ENCODE measurements at places on chromosomes 1 and 21.

GRCh38 chr1:3307359-3307758, 147.1 kb upstream of the ARHGEF16 start:
- no peak for DNase-seq

DNA sequence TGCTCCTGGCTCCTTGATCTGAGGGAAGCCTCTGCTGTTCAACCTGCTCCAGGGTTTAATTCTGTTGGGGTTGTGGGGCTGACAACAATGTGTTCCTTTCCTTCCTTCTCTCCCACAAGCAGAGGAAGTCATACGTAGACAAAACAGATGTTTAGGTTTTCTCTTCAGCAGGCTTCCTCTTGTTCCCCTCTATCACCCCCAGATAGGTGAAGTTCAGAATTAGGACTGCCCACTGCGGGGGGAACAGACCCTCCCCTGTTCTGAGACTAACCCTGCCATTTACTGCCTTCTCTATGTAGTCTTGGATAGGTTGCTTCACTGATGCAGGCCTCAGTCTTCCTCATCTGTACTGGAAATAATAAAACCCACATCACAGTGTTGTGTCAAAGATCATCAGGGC, 30.0 kb upstream of the NRDC start:
- no peak for DNase-seq

DNA sequence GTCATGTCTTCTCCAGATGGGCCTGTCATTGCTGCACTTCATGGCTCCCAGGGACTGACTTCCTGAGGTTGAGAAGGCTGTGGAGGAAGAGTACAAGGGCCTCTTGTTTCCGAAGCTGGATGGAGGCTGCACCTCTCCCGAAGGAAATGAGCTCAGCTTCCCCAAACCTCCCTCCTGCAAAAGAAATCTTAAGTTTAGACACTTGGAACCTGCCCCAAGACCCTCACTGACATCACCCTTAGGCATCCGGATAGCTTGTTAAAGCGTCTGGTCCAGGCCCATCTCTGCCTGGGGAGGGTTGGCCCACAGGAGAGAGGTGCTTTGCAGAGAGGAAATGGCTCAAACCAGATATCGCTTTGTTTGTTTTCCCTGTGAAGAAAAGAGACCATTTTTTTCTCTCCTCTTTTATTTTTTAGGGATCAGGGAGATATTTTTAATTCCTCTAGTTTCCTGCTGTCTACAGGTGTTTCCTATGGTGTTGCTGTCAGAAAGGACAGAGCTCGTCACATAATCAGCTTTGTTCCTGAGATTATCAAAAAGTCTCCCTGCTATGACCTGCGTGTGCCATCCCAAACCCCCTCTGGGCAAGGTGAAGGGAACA, 25.0 kb downstream of the RCSD1 start:
- no peak for DNase-seq

DNA sequence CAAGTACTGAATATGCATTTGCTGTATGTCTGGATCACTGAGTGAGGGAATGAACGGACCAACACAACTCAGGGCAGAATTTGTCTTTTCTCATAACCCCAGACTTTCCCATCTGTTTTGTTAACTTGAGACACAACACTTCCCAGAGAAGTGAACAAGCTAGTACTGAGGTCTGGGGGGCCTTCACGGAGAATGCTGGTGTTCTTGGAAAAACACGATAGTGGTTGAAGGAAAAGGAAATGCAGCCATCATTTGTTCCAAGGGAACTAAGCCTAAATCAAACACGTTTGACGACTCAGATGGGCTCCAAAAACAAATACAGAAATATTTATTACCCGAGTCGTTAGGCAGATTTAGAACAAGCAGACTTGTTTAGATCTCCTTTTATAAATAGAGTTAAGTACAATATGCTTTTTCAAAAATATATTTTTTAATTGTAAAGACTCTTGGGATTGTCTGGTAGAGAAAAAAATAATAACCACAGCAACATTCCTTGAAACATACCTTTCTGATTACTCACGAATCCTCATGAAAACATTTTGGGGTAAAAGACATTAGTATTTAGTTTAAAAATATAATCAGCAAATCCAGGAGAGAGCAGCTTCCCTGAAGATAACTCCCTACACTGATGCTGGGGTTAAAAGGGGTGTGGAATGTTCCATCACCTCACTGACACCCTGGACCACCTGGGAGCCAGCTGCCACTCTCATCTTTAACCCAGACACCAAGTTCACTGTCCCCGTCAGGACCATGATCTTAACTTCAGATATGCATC, 427.7 kb upstream of the RUNX1 start:
- no peak for DNase-seq

DNA sequence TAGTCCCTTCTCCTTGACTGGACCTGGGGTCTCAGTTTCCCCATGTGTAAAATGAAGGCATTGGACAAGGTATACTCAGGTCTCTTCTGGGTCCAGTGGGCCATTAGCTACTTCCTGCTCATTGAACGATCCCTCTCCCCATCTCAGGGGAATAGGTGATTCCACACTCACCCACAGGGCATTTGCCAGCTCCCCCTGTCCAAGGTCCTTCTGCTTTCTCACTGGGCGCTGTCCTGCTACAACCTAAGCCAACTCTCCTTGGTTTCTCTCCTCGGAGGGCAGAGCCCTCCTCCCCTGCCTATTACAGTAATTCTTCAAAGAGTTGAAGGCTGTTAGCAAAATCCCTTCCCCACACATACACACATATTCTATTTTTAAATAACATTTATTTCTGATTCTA, 16.6 kb downstream of the DISP3 start:
- DNase-seq, result no peak

DNA sequence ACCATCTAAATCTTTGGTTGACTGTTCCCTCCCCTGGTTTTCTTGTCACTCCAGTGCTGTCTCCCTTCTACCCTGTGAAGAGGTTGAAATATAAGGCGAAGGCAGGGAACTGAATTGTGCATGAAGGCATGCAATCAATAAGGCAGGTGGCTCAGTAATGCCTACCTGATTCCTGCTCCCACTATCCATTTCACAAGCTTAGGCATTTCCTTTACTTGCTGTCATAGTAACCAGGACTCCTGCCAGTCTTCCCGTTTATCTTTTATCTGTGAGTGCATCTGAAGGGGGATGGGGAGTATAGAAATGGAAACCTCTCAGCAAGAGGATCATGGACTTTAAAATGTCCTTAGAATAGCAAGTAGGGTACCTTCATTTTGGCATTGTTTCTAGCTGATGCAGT, 40.5 kb downstream of the MRPS6 start:
- DNase-seq, result no peak

DNA sequence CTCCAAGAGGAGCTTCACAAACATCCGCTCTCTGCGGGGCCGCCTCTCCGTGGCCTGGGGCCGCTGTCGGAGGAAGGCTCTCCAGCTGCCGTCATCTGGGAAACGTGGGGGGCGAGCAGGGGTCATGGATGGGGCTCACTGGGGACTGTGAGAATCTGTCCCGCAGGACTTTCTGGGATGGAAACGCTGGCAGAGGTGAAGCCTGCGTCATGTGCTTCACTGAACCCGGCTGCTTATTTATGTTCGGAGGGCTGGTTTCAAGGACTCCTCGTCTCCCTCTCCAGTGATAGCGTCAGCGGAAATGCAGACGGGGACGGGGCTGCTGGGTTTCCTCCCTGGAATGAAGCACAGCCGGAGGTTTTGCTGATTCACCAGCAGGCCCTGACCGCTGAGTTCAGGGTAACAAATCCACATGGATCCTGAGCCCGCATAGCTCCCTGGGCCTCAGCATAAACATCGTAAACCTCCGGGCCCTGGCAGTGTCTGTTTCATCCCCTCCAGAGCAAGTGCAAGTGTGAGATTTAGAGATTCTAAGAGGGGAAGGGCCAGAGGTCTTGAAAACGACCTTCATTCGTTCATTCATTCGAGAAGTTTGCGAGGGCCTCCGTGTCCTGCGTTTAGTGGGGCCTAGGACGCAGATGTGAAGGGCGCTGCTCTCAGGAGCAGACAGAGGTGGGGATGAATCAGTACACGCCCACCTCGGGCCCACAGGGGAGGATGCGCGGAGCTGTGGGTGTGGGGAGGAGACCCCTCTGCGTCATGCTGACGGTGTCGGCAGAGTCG, 7.0 kb upstream of the POFUT2 start:
- DNase-seq, result no peak

GRCh38 chr1:174534789-174535188, 87.0 kb downstream of the GPR52 start:
- no peak for DNase-seq

GRCh38 chr1:90709535-90709934, 7.6 kb downstream of the BARHL2 start:
- no peak for DNase-seq

DNA sequence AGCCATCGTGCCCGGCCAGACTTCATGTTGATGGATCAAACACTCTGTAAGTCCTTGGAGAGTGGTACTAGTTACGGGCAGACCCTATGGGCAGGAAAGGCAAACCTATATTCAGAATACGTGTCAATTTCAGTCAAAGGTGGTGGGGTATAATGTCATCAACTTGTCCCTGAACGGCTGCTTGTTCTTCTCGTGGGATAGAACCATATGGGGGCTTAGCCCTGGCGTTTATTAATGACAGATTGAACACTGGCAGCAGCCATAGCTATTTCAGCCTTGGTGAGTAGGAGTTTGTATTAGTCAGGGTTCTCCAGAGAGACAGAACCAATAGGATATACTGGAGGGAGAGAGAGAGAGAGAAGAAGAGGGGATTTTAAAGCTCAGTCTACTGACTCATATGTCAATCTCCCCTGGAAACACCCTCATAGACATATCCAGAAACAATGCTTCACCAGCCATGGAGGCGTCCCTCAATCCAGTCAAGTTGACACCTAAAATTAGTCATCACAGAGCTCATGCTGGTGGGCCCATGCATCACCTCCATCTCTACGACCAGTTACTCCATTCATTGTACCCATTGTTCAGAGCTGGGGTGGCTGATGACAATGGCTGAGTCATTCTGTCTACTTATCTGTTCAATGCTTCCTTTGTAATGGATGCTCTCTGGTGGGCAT, 16.1 kb upstream of the AQP10 start:
- no peak for DNase-seq

DNA sequence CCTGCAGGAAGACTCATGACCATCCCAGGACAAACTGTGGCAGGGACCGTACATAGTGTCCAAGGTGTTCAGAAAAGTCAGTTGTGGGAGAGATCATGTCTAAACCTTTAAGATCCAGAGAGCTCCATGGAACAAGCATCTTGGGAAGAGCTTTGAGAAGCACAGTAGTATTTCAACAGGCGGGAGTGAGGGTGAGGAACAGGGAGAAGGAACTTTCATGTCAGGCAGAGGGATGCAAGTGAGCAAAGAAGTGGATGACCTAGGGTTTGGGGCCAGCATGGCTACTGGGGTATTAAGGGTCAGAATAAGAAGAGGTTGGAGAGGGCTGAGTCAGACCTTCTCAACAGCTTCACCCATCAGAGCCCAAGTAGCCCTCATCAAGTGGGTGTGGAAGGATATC, 147.9 kb upstream of the ETV3 start:
- DNase-seq, result no peak

- DNase-seq, result peak; percentile 14
These were observed 3.0 kb upstream of the TMEM54 start for GRCh38 chr1:32903991-32904785.

DNA sequence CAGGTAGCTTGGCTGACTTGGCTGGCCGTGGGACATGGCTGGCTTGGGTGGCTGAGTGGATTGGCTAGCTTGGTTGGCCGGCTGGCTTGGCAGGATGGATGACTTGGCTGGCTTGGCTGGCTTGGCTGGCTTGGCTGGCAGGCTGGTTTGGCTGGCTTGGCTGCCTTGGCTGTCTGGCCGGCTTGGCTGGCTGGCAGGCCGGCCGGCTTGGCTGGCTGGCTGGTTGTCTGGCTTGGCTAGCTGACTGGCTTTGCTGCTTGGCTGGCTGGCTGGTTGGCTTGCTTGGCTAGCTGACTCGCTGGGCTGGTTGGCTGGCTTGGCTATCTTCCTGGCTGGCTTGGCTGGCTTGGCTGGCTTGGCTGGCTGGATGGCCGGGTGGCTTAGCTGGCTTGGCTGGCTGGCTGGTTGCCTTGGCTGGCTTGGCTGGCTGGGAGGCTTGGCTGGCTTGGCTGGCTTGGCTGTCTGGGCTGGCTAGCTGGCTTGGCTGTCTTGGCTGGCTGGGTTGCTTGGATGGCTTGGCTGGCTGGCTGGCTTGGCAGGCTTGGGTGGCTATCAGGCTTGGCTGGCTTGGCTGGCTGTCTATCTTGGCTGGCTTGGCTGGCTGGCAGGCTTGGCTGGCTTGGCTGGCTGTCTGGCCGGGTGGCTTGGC, 129.7 kb upstream of the FAM72C start:
- no peak for DNase-seq

DNA sequence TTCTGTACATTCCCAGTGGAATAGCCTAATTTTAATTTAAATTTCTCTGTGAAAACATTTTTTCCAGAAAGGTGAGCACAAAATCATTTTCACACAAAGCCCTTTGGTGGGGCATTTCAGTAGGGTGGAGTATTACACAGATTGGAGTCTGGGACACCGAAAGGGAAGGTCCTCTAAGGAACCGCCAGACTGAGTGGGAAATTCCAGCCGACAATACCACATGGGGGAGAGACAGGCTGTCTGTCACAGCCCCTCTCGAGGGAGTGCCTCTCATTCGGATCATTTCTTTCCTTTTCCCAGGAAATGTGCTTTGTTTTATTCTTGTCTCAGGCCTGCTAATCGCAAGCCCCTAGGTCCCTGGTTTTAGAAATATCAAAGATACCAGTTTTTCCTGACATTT, 150.6 kb upstream of the HOOK1 start:
- DNase-seq, result no peak

DNA sequence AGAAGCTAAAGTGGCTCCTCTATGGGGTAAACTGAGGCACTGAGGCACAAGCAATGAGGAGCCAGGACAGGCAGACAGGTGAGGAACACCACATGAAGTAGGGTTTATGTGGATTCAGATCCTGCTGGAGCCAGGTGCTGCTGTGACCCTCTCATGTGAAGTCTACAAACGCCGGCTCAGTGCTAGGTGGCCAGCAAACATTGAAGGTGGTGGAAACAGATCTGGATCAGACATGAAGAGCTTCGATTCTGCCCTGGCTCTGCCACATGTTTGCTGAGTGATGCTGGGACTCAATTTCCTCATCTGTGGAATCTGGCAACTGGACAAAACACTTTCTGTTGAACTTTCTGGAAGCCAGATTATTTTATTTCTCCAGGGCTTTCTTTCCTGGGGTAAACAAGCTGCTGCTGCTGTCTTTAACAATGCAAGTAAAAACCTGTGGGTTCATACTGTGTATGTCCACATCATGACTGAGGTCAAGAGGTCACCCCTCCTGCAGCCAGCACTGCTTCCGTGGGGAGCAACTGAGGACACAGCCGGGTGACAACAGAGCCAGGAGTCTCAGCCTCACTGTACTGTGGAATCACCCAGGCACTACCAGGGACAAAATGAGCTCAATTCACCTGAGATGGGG, 33.3 kb downstream of the HMGB4 start:
- no peak for DNase-seq

DNA sequence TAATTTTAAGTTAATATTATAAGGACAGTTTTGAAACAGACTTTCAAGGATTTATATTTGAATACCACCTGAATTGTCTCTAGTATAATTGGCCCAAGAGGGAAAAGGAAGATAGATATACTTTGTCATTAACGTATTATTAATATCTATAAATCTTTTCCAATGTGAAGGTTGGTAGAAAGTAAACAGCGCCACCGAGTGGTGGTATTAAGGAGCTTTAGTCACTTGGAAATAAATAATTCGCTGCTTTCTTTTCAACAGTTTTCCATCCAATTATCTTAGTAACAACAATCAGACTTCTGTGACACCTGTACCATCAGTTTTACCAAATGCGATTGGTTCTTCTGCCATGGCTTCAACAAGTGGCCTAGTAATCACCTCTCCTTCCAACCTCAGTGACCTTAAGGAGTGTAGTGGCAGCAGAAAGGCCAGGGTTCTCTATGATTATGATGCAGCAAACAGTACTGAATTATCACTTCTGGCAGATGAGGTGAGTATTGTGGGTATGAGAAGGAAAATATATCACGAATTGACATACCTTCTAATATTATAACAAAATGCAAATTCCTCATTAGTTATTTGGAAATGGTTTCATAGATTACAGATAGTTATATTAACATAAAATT, 37.7 kb downstream of the SH3GLB1 start:
- no peak for DNase-seq

All from GM10248 (cell line).